ENCODE measurements at places on chromosomes 3 and 15. TPM values are rescaled to one million over a fixed set of nuclear protein-coding genes. Genes with fewer than 3 reads are reported as not detected.

The HDC gene
- total RNA-seq = not detected

The PLA2G4E gene
- not detected for total RNA-seq

The INSYN1 gene
- total RNA-seq = 0.52 TPM

The AMT gene
- total RNA-seq = 3.0 TPM

The UBA7 gene
- total RNA-seq = 39.0 TPM

The GADL1 gene
- not detected for total RNA-seq

The C3orf20 gene
- total RNA-seq = not detected

The IL16 gene
- total RNA-seq = 2.7 TPM

The UROC1 gene
- total RNA-seq = not detected

The SLCO2A1 gene
- 2.3 TPM for total RNA-seq

The ANKUB1 gene
- total RNA-seq = not detected

The ITIH4 gene
- total RNA-seq = not detected

The ADAMTSL3 gene
- total RNA-seq = 1.3 TPM

The TMEM266 gene
- total RNA-seq = 0.39 TPM

The PCOLCE2 gene
- total RNA-seq = 2.6 TPM

The SYNPR gene
- total RNA-seq = not detected

The TM4SF18 gene
- total RNA-seq = 2.2 TPM

The OIP5 gene
- total RNA-seq = 8.9 TPM

The PLXNA1 gene
- 22.8 TPM for total RNA-seq

The TMEM207 gene
- total RNA-seq = not detected

The AMIGO3 gene
- 0.24 TPM for total RNA-seq

The ATP8B4 gene
- 0.39 TPM for total RNA-seq

The PPP1R14D gene
- not detected for total RNA-seq

The CCR3 gene
- not detected for total RNA-seq

The GP5 gene
- 0.24 TPM for total RNA-seq

The IL17RB gene
- total RNA-seq = not detected

The HCLS1 gene
- 1.9 TPM for total RNA-seq

The TGM4 gene
- total RNA-seq = not detected

The PLA2G4D gene
- total RNA-seq = not detected

The CD200 gene
- total RNA-seq = 2.2 TPM

The GABRG3 gene
- not detected for total RNA-seq

The VGLL3 gene
- total RNA-seq = 12.7 TPM

The VWA5B2 gene
- not detected for total RNA-seq

The WNT5A gene
- 304 TPM for total RNA-seq

The EOGT gene
- total RNA-seq = 24.8 TPM

The BCL2A1 gene
- total RNA-seq = 2.6 TPM

The ALS2CL gene
- 2.1 TPM for total RNA-seq

The SH2D7 gene
- not detected for total RNA-seq

The EPHB1 gene
- total RNA-seq = 0.65 TPM

The ERICH6 gene
- 0.48 TPM for total RNA-seq

The GOLGA8G gene
- total RNA-seq = not detected

The ZNF860 gene
- 0.52 TPM for total RNA-seq

The HYAL1 gene
- total RNA-seq = 4.5 TPM

The CCDC33 gene
- total RNA-seq = not detected

The ZMYND10 gene
- 0.48 TPM for total RNA-seq

The WDR93 gene
- under 0.01 TPM for total RNA-seq

The IQCF5 gene
- total RNA-seq = not detected

The GPR149 gene
- total RNA-seq = not detected

The GOLGA8H gene
- total RNA-seq = not detected

The ZNF592 gene
- total RNA-seq = 13.8 TPM

The CFAP20DC gene
- 2.8 TPM for total RNA-seq

The MAP6D1 gene
- total RNA-seq = 1.4 TPM

The LXN gene
- 503 TPM for total RNA-seq
